ENCODE measurements at places on chromosomes 7 and 10.

DNA sequence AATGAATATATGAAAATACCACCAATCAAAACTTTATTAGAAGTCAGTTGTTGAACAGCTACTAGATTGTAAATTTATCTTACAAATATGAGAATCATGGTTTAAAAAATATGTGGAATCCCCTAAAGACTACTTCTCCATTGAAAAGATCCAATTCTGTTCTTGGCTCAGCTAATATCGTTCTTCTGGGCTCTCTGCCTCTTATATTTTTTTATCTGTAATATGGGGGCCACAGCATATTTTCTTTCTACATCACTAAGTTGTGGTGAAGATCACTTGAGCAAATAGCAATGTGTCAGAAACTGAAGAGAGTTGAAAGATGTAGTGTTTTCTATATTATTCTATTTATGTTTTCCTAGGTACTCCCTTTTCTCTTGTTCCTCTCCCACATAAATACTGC, 198.1 kb downstream of the FZD1 start:
- DNase-seq = no peak

GRCh38 chr10:61608255-61609033, 54.3 kb upstream of the CABCOCO1 start:
- no peak for DNase-seq

DNA sequence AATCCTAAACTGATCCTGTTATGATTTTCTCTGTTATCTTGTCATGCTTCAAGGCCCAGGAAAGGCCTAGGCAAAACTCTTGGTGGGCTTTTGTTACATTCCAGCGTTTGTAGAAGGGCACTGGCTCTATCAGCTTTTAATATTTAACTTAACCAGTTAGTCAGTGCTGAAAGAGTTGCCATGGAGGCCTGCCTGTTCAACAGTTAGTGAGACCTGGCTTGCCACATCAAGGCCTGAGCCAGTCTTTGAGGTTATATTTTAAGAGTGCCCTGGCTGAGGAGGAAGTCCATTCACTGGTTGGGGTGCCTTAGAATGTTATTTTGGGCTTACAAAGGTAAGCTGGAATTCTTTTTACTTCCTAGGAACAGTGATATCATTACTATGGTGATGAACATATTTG, 144.1 kb upstream of the NRG3 start:
- no peak for DNase-seq

GRCh38 chr10:110380293-110380692, 75.6 kb upstream of the SMNDC1 start:
- no peak for DNase-seq

GRCh38 chr7:10889266-10889898, 84.3 kb upstream of the PHF14 start:
- no peak for DNase-seq

DNA sequence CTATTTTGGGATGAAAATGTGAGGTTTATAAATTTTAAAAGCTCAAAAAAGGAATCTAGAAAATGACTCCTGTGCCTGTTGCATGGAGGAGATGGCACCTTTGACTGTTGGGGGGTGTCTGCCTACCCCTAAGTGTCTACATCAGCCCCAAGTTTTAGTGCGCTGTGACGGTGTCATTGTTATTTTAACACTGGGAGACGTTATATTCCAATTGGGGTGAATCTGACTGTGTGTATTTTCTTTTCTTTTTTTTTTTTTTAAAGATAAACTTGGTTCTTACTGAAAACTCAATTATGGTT, 517 bp downstream of the SRGN start:
- DNase-seq = no peak

DNA sequence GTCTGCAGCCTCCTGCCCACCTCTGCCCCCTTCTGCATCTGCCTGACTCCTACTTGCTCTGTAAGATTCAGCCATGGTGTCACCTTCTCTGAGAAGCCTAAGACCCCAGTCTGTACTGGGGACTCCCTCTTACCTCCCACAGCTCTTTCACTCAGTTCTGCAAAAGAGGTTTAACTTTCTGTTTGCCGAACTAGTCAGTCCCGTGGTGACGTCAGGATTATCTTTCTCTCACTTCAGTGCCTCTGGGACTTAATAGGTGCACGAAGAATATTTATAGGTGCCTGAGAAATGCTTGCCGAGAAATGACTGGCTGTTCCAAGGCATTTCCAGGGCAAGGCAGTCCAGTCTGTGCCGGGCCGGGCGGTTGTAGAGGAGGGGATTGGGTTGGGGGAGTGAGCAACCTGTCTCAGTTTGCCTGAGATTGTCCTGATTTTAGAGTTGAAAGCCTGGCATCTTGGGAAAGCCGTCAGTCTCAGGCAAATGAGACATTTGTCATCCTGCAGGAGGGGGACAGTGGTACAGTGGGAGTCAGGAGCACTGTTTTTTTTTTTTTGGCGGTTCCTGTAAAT, 227.5 kb upstream of the NPVF start:
- DNase-seq = no peak

DNA sequence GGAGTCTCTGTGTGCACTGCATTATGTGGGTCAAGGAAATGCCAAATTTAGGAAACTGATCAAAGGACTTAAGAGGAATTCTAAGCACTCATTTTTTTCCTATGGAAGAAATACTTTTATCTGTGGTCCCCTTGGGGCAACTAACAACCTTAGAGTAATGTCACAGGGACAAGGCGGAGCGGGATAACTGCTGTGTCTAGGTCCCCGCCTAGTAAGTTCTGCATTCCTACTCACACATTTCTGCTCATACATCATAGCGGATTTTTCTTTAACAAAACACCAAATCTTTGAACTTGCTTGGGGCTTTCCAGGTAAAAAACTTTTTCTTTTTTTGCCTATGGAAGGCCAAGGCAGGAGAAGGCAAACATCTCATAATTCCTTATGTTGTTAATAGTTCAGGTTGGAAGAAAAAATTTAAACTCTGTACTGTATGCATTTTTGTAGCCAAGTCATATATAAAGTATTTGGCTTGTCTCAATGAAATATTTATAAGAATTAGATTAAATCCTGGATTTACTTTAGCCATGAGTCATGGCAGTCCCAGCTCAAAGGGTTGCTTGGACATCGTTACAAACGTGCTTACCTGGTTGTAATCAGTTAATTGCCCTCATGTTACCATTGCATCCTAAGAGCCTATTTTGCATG, 285.0 kb downstream of the PHTF2 start:
- no peak for DNase-seq

- no peak for DNase-seq
Measured at GRCh38 chr10:29970012-29970396, 89.4 kb downstream of the JCAD start.

- no peak for DNase-seq
Measured at GRCh38 chr7:106444068-106444655, 159.4 kb upstream of the NAMPT start.

GRCh38 chr10:63920926-63921325, 399.7 kb downstream of the REEP3 start:
- DNase-seq = no peak

DNA sequence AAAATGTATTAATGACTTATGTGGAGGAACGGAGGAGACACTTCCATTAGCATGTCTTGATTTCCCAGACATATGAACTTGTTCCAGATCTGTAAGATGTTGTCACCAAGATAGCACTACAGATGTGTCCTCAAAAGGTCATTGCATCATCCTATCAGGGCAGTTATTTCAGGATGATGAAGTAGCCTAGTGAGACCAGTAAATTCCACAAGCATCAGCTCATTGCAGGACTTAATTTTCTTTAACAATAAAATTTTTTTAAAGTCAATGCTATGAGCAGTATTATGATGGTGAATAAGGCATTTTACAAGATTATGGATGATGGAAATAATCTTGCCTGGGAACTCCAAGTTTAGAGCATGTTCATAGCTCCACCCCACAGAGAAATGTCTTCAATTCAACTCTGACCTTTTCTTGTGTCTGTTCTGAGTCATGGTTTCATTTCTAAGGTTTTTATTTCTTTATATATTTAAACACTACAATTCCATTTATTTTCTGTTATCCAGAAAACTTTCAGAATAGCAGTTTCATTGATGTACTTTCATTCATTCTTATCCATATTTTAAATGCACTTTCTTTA, 1203.3 kb upstream of the CELF2 start:
- DNase-seq = no peak

GRCh38 chr7:55160539-55160938, 141.7 kb downstream of the EGFR start:
- no peak for DNase-seq

GRCh38 chr7:40795607-40796006, 660.8 kb downstream of the SUGCT start:
- DNase-seq = no peak

DNA sequence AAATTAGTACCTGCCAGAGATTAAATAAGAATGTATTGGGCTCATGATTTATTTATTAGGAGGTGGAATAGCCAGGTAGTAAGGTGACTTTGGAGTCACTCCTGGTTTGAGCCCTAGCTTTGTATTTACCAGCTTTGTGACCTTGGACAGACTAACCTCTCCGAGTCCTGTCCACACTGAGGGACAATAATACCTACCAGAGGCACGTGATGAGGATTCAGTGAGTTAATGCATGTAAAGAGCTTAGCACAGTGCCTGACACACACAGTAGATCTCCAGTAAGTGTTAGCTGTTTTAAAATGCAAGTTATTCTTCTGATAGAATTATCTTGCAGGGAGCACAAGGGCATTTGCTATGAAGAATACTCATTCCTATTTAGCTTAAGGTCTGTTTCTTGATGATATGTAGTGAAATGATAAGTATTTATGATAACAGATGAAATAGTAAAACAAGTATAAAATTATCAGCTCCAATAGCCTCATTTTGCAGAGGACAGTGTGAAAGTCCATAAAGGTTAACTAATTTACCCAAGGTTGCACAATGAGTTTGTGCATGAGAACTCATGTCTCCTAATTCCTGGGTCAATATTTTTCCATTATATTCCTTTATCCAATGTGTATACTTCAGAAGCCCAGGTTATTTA, 36.4 kb downstream of the RABGEF1 start:
- no peak for DNase-seq

GRCh38 chr10:84337199-84337598, 8.8 kb downstream of the CCSER2 start:
- no peak for DNase-seq

- DNase-seq = no peak
Measured at GRCh38 chr7:138869353-138869752, 71.4 kb upstream of the ATP6V0A4 start.

DNA sequence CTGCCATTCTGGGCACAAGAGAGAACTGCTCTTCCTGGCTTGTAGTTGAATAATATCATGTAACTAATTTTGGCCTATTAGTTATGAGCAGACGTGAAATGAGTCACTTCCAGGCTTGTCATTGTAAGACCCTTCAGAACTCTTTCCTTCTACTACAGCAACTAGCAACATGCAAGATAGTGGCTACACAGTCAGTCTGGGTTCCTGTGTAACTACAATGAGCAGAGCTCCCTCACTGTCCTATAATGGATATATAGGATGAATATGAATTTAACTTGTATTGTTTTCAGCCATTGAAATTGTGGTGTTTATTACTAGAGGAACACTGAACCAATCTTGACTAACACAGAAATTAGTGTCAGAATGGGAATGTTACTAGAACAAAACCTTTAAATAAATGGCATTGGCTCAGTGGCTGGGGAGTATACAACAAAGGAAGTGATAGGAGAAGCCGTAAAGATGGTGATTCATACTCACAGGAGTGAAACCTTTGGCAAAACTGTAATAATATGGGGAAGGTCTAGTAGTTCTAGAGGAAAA, 2.9 kb upstream of the MTPN start:
- no peak for DNase-seq

DNA sequence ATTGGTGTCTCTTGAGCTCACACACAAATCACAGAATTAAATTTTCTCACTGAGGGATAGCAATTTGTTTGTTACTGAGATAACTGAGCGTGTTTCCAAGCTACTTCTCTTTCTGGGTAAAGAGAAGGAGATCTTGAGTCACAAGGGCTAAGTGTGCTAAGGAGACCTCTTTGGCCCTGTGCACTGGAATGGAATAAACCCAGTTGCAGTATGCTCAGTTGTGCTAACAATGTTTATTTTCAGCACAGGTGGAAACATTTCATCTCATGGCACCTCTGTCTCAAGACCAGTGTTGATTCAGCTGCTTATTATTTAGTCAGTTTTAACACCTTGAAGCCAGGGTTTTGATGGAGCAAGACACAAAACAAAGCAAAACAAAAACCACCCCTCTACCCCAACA, 22.5 kb upstream of the UBE2H start:
- DNase-seq = no peak

DNA sequence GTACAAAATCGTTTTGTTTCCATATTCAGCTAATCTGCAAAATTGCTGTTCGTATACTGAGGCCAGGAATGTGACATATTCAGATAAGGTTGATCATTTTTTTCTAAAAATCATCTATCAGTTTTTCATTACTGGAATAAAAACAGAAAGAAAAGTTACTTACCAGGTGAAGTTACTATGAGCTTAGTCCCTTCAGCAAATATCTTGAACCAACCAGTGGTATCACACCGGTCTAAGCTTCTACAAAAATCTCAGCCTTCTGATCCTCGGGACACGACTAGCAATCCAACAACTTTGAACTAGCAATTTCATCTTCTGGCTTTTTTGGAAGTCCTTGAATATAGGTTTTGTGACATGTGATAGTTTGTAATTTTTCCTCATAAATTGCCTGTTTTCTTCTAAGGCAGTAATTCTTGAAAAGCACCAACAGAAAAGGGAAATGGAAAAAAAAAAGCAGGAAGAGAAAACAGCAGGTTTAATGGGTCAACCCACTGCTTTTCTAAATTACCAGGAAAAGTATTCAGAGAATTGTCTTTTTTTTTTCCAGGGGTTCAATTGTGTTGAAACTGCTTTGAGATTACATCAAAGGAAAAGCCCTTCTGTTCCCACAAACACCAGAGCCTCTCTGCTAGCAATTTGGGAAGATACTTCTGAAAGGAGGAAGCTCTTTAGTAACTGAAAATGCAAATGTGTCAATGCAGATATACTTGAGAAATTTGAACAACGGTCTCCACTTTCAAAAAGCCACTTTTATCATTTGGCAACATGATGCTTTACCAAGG, 2.9 kb upstream of the TARP start:
- no peak for DNase-seq

DNA sequence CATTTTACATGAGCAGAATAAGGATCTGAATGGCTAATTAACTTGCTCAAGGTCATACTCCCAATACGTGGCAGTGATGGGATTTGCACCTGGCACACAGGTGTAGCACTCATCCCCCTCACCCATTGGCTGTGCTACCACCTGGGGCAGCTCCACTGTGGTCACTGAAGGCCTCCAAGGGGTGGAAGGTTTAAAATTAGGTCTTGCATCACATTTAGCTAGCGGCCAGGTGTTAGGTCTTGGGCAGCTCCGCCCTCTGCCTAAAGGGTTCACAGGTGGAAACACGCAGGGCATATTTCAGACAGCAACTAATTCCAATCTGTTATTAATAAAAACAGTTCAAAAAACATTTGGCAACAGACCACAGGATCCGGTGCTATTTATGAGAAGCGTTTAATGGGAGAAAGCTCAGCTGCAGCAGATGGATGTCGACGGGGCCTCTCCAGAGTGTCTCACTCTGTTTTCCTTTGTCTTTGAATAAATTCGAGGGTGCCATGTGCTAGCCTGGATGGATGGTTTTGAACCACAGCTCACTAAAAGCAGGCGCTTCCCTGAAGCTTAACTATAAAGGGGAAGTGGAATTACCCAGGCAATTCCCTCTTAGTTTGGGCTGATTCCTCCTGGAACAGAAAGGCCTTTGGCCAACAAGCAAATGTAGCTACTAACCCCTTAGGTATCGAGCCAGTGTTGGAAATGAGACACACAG, 1017.6 kb downstream of the TYW1 start:
- DNase-seq = no peak

GRCh38 chr7:95517870-95518269, 32.1 kb downstream of the ASB4 start:
- no peak for DNase-seq

Measured in stimulated activated CD8-positive, alpha-beta memory T cell treated with anti-CD3 and anti-CD28 coated beads, Interleukin-4, amount 100 ng/mL, for 1 hour (primary cell).